ENCODE measurements at places on chromosomes 3 and 15.

DNA sequence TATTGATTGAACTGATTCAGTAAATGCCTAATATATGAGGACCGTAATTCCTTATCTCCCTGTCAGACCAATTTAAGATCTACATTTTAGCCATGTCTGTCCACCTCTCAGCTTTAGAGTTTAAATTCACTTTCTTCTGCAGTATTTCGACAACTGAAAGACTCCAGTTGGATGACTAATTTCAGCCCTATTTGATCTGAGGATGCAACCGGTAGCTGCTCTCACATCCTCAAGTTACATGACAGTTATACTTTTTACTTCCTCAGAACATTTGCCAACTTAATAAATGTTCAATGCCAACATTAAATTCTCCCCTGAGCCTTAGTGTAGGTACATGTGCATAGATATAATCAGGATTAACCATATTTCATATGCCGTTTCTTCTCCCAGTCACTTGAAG is 2.5 kb upstream of the HHLA2 start:
- DNase-seq = no peak

- DNase-seq = no peak
These were observed 210.3 kb upstream of the SGO1 start for GRCh38 chr3:20396335-20396734.

DNA sequence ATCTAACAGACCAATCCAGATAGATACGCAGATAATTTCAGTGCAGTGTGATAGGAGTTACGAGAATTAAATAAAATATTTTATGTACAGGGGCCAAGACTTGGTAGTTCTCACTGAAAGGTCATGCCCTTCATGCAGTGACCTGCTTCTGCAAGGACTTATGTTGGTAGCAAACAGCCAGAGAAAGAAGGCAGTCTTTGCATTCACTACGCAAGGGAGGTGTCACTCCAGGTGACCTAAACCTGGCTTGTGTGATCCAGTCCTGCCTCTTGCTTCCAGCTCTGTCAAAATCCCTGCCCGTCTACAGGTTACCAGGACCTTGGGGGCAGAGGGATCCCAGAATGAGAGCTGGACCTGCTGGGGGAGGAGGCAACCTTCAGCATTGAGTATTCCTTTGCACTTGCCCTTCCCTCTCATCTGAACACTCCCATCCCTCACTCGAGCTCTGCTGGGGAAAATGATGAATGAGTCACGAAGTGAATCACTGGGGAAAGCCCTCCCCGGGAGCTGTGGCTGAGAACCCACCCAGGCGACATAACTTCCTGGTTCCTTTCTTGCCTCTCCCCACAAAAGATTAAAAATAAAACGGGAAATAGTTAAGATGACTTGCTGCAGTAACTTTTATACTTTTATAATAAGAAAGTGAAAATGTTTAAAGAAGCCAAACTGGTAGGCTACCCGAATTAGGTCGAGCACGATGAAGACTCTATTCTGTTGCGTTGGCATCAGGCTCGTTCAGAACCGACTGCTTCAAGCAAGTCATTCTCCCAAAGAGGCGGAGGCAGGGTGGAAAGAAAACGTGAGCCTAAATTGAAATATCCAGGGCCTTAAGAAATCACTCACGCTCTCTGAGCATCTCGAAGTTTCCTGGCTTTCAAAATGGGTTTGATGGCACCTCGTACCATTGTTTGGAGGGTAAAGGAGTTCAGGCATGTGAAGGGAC is 216.1 kb downstream of the SLCO3A1 start:
- peak; percentile 31 for DNase-seq

GRCh38 chr3:141412936-141413354 is 44.6 kb downstream of the ZBTB38 start:
- peak; percentile 80 for DNase-seq

DNA sequence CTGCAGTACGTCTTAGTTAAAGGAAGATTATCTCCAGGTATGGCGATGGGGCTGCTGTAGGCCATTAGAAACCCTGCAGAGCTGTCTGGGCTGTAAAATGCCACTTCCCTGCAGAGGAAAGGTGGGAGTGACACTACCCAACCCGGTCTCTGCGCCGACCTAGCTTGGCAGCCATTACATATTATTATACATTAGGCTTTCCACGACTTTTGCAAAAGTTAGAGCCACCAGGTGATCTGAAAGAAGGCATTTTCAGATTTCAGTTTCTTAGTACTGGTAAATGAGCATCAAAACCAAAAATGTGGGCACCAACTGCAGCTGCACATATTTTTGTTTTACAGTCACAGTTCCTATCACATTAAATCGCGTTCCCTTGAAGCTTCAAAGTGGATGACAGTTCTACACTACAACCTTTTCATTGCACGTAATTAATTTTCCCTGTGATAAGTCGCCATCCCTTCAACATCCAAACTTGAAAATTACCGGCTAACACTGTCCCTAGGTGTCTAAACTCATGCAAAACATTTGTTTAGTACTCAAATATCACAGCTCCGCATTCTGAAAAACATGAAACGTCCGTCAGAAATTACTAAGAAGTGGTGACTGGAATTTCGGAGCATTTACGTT is 81.4 kb upstream of the CHD2 start:
- no peak for DNase-seq

- DNase-seq = no peak
These were observed 35.2 kb downstream of the MYZAP start for GRCh38 chr15:57626713-57627440.

- no peak for DNase-seq
These were observed 108.9 kb upstream of the ETV5 start for GRCh38 chr3:186217820-186218164.

DNA sequence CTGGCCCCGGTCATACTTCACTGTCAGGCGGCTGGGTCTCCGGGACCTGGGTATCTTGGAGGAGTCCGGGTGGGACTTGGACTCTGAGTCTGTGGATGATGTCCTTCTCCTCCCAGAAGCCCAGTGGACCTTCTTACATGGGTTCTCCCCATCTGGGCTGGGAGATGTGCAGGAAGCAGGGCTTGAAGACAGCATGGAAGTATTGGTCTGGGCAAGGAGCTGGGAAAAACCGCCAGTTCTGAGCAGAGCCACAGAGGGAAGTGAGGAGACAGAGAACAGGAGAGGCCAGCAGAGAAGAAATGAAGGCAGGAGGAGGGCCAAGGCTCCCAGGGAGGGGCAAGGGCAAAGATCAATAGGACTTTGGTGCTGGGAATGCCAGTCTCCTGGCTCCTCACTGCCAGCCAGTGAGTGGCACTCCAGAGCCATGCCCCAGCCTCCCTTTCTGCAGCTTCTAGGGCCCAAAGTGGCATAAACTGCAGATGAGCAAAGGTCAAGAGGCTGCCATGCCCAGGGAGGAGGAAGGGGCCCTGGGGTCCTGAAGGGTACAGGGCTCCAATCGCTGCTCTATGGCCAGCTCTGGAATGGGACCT is at the start of gene PPP1R14D:
TSS of gene PPP1R14D (minus strand) at position 262 of the 590 bp plus-strand sequence. CDS start at position 195, 67 bp downstream.
- DNase-seq = no peak

GRCh38 chr15:77440378-77440999 is 19.8 kb downstream of the HMG20A start:
- peak; percentile 77 for DNase-seq

DNA sequence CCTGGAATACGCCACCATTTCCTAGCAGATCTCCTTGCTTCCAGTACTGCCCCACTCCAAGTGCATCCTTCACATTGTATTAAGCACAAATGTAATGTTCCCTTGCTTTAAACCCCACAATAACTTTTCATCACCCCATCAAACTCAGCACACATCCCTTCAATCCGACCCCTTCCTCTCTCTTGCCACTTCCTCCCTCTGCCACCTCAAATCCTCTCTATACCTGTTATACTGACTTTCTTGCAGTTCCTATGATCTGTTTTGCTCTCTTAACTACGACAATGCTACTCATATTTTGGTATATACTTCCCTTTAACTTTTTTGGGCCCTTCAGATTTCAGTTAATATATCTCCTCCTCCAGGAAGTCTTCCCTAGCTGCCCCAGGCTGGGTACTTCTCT is 14.1 kb downstream of the PARL start:
- DNase-seq = no peak

- peak; percentile 33 for DNase-seq
These were observed 570.0 kb upstream of the NR2F2 start for GRCh38 chr15:95760508-95760907.

GRCh38 chr3:50296721-50297383 is 2.4 kb downstream of the HYAL3 start:
- DNase-seq = no peak

DNA sequence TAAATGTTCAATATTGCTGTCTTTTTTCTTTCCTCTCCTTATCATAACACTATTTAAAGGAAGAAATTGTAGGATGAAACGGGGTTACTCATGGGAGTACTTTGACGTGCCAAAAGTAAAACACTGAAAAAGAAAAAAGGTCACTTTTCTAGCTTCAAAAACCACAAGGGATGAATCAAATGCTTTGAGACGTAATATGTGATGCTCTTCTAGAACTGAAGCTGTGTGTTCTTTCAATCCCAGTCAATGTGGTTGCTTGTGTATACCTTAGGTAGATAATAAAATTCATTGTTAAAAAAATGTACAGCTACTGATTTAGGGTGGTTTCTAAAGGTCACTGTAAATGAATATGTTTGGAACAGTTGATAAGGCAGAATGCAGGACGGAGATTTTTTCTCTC is 538.8 kb upstream of the ZNF717 start:
- peak; percentile 73 for DNase-seq

GRCh38 chr3:58308728-58309127 is 2.4 kb downstream of the HTD2 start:
- peak; percentile 44 for DNase-seq

GRCh38 chr15:40309344-40309862 is 1.7 kb upstream of the PLCB2 start:
- no peak for DNase-seq

- peak; percentile 73 for DNase-seq
These were observed 23.4 kb upstream of the SLC2A2 start for GRCh38 chr3:171049861-171050444.

DNA sequence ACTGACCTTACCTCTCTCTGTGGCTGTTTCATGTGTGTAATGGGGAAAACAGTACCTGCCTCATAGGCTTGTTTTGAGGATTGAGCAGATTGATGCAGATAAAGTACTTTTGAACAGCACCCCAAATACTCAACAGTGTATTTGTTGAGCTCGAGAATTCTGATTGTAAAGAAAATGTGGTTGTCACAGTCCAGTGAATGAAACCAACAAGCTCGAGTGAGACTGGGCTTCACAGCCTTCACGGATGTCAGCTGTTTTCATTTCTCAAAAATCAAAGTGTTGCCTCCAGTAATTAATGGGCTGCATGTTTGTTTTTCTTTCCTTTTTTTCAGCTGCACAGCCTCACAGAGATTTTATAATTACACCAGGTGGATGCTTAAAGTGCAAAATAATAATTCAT is 43.7 kb downstream of the PARP15 start:
- DNase-seq = no peak

DNA sequence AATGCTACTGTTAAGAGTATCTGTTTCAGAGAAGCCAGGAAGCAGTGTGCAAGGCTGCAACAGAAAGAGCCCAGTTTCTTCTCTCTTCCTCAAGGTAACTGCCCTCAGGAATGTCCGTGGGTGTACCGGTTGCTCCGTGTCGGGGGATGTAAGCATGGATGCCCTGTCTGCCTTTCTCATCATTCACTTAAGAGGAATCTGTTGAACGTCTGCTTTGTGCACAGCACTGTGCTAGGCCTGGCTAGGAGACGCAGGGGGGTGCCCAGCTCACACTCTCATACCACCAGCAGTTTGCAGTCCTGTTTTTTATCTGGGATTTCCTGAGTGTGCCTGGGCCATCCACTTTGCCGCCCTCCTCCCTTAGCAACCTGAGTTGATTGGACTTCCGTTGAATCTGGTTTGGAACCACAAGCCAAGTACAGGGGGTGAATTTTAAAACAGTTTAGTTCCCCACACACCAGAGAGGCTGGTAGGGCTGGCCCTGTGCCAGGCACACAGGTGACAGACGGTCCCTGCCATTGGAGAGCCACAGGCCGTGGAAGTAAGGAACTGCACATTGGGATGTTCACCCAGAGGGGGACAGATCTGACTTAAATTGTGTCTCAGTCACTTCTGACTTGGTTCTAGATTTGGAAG is 11.2 kb downstream of the BOC start:
- no peak for DNase-seq

DNA sequence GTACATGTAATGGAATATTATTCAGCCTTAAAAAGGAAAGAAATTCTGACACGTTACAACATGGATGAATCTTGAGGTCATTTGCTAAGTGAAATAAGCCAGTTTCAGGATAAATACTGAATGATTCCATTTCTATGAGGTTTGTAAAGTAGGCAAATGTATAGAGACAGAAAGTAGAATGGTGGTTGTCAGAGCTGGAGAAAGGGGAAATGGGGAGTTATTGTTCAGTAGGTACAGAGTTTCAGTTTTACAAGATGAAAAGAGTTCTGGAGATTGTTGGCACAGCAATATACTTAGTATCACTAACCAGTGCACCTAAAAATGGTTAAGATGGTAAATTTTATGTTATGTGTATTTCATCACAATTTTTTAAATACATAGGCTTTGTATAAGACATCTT is 60.6 kb downstream of the USP8 start:
- no peak for DNase-seq

- peak; percentile 12 for DNase-seq
These were observed 225.6 kb upstream of the ATP11B start for GRCh38 chr3:182567700-182568099.

GRCh38 chr15:87556886-87557285 is 699.7 kb downstream of the NTRK3 start:
- DNase-seq = no peak

GRCh38 chr15:99733268-99734039 is at the start of gene LYSMD4:
TSS of gene LYSMD4 (minus strand) at chr15:99733437. CDS start at chr15:99731999, 1,438 bp downstream.
- peak; percentile 96 for DNase-seq

DNA sequence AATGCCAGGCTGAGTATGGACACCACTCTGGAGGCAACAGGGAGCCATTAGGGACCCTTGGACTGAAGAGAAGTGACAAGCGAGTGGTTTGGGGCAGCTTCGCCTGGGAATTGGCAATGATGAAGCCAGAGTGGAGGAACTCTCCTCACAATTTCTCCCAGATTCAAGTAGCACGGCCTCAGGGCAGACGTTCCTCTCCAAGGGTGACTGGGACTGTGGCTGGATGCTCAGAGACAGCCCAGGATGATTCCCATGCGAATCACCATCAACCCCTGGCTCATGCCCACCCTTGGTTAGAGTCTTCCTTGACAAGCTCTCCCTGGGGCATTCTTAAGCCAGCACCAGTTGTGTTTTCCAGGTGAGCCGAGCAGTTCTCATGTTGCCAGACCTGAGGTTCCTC is 16.3 kb upstream of the DOCK3 start:
- DNase-seq = no peak

DNA sequence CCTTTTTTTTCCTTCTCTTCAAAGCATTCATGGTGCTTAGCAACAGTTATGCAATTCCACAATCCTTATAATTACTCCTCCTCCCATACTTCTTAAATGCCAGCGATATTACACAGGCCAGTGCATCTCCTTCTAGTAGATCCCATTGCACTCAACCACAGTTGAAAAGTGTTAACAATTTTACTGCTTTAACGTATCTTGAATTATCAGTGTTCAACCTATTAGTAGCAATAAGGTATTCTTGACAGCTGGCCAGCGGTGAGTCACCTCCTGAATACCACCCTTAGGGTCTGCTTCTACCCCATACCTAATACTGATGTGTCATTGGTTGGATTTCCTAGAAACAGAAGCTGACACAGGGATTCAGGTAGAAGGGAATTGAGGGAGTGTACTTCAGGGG is 24.0 kb upstream of the TEX9 start:
- DNase-seq = no peak

Data from choroid plexus epithelial cell (primary cell).